HepG2 (cell line): ENCODE measurements at places on chromosomes 4 and X.

DNA sequence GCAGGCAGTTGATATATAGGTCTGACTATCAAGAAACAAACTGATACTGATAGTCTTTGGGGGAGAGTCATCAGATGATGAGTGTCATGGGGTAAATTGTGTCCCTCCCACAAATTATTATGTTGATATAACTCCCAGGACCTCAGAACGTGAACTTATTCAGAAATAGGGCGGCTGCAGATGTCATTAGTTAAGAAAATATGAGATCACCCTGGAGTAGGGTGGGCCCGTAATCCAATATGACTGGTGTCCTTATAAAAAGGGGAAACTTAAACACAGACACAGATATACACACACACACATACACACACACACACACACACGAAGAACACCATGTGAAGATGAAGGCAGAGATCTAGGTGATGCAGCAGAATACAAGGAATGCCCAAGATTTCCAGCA, 32.7 kb upstream of the ARHGEF9 start:
- DNase-seq, result no peak

GRCh38 chrX:115912372-115912897, 258.1 kb upstream of the AGTR2 start:
- no peak for DNase-seq

- DNase-seq, result peak; percentile 16
Observed at GRCh38 chrX:38717871-38718270, 83.4 kb upstream of the MID1IP1 start.

DNA sequence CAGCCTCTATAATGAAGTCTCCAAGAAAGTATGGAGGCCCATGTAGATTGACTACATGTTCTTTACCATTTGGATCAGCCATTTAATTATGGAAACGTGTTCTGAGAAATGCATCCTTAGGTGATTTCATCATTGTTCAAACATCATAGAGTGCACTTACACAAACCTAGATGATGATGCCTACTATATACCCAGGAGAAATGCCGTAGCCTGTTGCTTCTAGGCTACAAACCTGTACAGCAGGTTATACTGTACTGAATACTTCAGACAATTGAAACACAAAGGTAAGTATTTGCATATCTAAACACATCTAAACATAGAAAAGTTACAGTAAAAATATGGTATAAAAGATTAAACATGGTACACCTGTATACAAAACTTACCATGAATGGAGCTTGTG, 186.5 kb upstream of the FSTL5 start:
- DNase-seq, result no peak

DNA sequence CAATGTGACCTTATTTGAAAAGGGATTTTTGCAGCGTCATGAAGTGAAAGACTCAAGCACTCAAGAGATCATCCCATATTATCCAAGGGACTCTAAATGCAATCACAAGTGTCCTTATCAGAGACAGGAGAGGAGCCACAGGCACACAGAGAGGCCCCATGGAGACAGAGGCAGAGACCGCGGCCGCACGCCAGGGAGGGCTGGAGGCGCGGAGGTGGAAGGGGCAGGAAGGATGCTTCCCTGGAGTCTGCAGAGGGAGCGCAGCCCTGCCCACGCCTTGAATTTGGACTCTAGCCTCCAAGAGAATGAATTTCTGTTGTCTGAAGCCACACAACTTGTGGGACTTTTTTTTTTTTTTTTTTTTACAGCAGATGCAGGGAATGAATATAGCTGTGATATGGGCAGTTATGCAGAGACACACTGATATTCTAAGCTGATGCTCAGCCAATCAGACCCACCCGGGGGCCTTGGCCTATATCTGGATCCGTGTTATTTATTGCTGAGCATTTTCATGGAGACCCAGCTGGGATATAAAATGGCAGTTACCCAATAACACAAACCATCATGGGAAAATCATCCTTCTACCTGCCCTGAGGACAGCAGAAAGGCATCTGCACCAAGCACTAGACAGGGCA, 244.8 kb upstream of the PSAPL1 start:
- no peak for DNase-seq

DNA sequence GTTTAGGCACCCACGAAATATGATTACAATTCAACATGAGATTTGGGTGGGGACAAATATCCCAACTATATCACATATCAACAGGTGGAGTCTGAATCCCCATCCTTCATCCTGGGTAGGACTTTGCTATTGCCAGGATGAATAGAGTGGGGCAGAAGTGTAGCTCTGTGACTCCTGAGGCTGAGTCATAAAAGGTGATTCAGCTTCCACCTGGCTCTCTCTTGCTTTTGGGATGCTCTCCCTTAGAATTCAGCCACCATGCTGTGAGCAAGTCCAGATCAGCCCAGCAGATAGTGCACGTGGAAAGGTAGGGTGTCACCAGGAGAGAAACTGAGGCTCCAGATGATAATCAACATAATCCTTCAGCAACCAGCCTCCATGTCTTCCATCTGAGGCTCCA, 193.8 kb upstream of the BCOR start:
- no peak for DNase-seq

- no peak for DNase-seq
Observed at GRCh38 chr4:95979961-95980876, 140.3 kb downstream of the PDHA2 start.

GRCh38 chr4:212438-213188, 88.3 kb downstream of the ZNF718 start:
- DNase-seq, result no peak

- DNase-seq, result no peak
Observed at GRCh38 chr4:140980426-140981200, 152.7 kb downstream of the RNF150 start.

DNA sequence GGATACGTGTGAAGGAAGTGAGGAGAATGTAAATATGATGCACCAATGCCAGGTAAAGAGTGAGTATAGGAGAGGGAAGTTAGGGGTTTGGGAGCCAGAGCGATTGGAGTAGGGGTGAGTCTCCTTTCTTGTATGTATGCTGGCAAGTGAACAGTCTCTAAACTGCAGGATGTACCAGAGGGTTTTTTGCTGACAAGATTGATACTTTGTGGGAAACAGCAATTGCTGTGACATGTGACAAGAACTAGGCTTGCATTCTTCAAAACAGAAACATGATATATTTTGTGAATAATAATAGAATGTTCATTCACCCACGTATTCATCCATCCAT, 706 bp downstream of the CHIC1 start:
- DNase-seq, result no peak

DNA sequence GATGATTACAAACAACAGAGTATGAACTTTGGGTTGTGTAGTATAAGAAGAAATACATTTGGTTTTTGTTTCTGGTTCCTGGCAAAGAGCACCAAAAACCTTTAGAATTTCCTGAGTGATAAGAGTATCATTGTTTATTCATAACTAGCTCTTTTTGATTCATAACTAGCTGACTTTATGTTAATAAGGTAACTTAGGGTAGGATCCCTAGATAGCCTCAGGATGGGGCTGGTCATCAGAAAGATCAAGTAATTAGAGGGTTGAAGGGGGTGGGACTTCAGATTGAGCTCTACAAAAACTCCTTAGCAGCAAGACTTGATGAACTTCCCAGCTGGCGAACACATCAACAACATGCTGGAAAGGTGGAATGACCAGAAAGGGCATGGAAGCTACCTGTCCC, 166.5 kb downstream of the SCFD2 start:
- DNase-seq, result no peak

DNA sequence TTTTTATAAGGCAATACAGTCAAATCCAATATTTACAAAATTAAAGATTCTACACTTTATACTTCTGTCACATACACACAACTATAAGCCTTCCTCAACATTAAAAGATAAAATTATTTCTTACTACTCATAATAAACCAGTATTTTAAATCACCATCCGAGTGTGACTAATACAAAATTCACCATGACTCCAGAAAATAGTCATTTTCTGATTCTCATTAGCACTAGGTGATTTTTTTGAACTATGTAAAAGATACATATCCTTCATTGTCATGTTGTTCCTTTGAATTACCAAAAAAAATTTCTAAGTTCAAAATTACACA, 646 bp upstream of the SLC7A11 start:
- no peak for DNase-seq

DNA sequence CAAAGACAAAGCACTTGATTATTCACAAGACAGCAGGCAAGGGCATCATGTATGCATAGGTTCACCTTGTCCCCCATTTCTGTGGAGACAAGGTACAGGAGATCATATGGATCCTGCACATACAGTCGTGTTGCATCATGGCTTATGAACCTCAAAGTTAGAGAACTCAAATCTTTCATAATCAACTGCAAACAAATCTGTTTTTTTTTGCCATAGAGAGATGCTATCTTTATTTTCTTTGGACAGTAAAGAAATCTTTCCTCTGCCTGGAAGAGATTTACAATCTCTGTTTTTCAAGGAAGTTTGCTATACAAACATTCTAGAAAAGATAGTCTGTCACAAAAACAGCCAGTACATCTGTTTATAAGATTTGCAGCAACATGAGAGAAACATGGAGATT, 578.8 kb downstream of the ANKRD50 start:
- no peak for DNase-seq

GRCh38 chrX:120450163-120450562, 18.9 kb downstream of the LAMP2 start:
- DNase-seq, result no peak

GRCh38 chrX:133655275-133656265, 240.3 kb upstream of the GPC4 start:
- DNase-seq, result no peak

- DNase-seq, result no peak
Observed at GRCh38 chr4:117324851-117325491, 239.6 kb upstream of the TRAM1L1 start.
